ENCODE measurements at places on chromosomes 16 and 17.

DNA sequence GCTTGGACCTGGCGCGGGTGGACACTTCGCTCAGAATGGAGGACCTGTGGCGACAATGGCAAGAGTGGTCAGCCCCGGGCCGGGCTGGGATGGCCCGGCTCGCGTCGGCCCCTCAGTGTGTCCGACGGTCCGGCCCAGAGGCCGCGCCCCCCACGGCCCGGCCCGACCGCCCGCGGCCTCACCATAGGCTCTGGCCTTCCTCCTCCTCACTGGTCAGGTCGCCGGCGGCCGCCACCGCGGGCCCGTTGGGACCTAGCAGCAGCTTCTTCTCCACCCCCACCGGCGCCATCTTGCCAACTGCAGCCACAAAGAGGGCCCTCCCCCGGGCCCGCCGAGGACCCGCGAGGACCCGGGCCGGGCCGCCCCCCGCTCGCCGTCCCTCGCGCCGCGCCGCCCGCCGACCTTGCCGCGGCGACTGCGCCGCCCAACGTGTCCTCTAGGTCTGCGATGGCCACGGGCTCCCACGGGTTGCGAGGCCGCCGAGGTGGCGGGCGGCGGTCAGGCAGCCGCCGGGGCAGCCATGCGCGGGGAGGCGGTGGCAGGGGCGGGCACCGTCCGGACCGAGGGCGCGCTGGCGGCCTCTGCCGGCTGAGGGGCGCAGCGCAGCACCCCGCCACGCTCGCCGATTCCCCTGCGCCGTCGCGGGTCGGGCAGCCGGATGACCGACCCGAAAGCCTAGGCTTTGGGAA is at the start of gene DYNC1LI2:
DYNC1LI2 (minus strand) TSS at position 307 of the 689 bp plus-strand sequence; CDS start at position 289, 18 bp downstream.
- peak; percentile 18 for DNase-seq

GRCh38 chr17:11241611-11242226 is 706 bp downstream of the SHISA6 start:
- no peak for DNase-seq

DNA sequence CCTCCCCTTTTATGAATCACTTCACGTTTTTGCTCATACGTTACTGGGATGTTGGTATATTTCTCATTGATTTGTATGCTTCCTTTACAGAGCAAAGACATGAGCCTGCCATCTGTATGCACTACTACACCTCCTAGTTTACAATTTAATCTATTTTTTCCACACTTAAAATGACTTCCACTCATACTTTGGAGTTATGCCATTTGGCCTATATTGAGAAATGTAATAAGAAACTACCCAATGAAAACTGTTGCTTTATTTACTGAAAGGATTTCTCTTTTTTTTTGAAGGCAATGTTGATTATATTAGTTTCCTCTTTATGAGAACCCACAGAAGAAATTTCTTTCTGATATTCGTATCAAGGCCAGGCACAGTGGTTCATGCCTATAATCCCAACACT is 43.1 kb downstream of the DUSP14 start:
- no peak for DNase-seq

DNA sequence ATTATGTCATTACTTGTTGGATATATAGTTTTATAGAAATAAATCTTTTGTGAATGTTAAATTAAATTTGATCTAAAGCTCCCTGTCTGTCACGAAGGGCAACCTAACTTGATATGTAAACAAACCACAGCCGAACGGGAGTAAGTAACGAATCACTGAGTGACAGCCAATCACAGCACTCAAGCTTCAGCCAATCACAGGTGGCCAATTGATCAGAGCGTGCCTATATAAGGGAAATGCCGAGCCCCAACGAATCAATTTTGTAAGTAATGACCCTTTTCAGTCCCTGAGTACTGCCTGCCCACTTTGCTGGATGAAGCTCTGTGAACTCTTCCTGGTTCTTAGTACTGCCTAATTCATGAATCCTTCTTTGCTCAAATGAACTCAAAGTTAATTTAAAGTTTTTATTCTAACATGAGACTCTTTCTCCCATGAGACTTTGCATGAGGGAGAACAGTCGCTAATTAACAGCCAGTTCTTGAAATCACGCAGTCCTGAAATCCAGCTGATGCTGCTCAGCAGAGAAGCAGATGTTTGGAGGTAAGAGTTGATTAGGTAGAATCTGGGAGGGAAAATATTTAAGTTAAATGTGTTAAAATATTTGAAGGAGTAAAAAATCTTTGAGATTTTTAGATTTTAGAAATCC is 302.2 kb downstream of the CNTNAP4 start:
- no peak for DNase-seq

DNA sequence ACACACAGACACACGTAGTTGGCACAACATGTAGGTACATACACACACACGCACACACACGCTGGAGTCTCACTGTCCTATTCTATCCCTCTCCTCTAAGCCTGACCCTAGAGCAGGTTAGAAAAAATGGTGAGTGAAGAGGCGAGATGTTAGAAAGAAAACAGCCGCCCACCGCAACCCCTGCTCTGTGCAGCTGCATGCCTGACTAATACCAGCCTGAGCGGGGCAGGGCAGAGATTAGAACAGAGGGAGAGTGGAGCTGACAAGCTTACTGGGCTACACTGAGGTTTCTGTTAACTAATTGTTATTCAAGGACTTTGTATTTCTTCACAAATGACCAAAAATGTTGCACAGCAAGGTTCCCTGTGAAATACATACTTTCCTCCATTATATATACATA is 59.8 kb downstream of the AMFR start:
- no peak for DNase-seq

GRCh38 chr16:84603940-84604339 is 13.9 kb downstream of the COTL1 start:
- no peak for DNase-seq

DNA sequence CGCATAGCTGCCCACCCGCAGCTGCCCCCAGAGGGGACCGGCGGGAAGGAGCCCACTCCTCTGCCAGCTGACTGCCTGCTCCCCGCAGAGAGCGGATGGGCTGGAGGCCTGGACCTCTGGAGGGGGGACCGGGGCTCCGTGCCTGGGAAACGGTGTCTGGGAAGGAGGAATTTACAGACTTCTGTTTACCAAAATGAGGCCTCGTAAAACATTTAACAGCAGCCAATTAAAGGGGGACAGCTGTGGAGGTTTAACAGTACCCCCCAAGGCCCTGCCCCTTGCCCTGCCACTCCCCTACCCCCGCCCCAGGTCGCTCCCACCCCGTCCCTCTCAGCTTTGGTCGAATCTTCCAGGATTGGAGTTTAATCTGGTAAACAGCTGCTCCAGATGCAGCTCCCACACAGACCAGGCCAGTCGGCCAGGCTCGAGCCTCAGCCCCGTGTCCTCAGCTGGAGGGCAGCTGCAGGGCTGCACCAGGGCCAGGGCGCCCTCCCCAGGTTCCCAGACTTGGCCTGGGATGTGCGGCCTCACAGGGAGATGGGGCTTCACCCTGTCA is 41.1 kb downstream of the BAHCC1 start:
- DNase-seq = no peak

DNA sequence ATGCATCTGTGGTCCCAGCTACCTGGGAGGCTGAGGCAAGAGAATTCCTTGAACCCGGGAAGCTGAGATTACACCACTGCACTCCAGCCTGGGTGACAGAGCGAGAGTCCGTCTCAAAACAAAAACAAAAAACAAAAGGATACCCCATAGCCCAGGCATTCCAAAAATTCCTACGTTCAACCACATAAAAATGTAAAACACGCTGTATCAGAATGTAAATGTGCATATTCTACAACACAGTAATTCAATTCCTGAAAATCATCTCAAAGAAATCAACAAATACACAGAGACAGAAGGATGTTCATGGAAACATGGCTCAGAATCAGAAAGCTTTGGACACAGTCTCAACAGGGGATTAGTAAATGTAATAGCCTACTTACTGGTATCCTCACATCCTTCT is 33.0 kb downstream of the COG7 start:
- no peak for DNase-seq

DNA sequence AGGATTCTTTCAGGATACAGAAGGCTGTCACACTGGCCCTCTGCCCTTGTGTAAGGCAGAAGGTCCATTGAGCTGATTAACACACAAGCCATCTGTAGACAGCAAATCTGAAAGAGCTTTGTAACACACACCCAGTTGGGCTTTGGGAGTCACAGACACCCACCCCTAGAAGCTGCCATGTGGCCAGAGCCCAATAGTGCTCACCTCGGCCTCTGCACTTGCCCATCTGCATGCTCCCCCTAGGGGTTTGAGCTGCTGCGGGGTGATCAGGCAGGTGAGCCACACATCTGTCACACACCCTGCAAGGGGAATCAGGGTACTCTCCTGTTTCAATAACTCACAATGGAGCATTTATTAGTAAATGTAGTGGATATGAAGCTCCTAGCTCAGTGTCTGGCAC is 138.3 kb downstream of the CHD9NB start:
- no peak for DNase-seq

- DNase-seq = no peak
Observed at GRCh38 chr16:83117810-83118209, 491.0 kb downstream of the CDH13 start.

DNA sequence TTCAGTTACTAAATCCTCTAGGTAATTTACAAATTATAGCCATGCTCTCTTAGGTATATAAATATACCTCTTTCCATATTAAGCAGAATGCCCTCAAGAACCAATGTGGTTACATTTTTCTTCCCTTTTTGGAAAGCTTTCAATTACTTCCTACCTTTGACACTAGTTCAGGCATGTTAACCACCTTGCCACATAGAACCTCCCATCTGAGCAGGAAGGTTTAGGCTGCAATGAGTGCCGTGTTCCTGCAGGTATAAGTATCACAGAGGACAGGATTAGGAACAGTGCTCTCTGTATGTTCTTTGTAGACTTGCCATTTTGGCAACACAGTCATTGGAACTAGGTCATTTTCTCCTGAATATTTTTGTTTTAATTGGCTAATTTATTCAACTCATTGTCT is 20.1 kb downstream of the KRT25 start:
- no peak for DNase-seq

- no peak for DNase-seq
Observed at GRCh38 chr16:47626246-47626645, 165.1 kb downstream of the PHKB start.

DNA sequence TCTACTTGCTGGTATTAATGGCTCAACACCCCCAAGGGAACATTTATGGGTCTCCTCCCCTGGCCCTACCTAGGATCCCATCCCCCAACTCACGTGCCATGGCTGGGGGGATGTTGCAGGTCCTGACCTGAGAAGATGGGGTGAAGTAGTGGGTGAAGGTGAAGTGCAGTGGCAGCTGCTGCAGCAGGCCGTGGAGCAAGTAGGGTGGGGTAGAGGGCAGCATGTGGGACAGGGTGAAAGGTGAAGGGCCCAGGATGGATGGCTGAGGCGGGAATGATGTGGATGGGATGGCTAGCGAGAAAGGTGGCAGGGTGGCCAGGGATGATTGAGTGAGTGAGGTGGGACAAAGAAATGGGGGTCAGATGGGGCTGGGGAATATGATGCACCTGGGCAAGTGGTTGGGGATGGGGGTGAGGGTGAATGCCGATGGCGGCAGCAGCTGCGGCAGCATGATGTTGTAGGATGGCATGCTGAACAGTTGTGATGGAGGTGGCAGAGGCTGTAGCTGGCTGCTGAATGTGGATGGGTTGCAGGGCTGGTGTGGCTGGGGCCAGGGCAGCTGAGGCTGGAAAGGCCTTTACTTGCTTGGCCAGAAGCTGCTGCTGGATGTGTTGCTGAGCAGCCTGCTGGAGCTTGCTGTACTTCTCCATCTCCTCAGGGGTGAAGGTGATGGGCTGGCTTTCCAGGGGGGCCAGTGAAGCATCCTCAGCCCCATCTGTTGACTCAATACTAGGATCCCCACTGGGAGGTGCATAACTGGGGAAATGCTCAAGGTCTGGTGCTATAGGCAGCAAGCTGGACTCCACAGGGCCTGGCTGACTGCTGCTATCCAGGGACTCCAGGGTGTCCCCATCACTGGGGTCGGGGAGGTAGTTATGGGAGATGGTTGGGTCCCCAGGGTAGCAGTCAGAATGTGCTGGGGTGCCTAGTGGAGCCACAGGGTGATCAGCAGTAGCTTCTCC is 8.3 kb upstream of the ITGA2B start:
- DNase-seq = no peak

- no peak for DNase-seq
Observed at GRCh38 chr16:85598141-85598540, 15.0 kb upstream of the GSE1 start.

- no peak for DNase-seq
Observed at GRCh38 chr17:17841601-17842025, 4.8 kb upstream of the SREBF1 start.

DNA sequence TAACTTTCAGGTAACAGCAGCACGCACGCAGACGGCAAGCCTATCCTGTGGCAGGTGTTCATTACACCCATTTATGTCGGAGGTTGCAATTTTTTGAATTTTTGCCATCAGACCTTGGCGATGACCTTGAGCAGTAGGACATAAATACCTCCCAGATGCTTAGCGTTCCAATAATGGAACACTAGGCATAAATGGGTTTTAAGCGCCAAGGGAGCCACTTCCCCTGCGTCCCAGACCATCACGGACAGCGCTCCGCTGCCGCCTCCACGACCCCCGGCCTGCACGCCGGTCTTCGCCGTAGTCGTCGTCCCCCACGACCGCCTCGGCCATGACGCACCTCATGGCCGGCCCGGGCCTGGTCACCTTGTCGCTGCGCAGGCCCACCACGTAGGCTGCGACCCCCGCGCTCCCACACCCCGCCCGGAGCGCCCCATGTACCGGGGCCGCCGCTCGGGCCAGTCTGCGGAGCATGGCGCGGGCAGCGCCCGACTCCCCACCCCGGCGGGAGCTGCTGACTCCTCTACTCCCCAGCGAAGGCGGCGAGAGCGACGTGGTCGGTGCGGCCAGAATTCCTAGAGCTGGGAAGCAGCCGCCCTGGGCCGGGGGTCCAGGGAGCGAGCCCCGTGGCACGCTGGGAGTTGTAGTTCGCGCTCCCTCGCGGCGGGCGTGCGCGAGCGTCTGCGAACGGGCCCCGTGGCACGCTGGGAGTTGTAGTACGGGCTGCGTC is 22.7 kb downstream of the TMEM235 start:
- peak; percentile 20 for DNase-seq

DNA sequence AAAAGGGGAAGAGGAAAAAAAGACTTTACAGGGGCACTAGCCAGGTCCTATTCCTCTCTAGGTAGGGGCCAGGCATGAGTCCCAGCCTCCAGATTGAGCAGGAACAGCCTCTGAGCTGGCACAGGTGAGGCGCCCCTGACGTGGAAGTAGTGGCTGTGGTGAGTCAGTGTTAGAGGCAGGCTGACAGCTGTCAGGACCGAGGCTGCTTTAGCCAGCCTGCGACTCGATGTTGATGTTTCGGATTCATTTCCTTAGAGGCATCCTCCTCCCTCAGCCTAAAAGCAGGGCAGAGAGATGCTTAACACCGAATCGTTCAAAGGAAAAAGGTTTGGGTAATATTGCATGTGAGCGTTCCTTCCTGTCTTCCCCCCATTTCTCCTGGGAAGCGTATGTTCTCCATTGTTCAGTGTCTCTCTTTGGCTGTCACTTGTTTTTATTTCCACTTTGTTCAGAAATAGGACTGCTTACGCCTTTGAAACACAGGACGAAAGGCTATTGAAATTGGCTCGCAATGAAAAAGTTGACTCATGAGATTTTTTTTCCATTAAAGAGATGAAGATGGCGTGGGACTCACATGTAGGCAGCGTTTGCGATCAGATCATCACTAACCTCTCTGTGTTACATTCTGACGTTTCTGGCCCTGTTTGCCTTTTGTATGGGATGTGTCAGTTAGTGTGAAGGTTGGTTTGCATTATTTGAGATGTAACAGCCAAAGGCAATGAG is 1.3 kb downstream of the KIAA0513 start:
- DNase-seq = no peak

Measured in GF-D8 (cell line).